ENCODE measurements at places on chromosomes 16 and 17.

GRCh38 chr17:41599680-41600079 is 12.9 kb downstream of the KRT16 start:
- DNase-seq: no peak

GRCh38 chr16:1548727-1549126 is 15.3 kb downstream of the TMEM204 start:
- no peak for DNase-seq

DNA sequence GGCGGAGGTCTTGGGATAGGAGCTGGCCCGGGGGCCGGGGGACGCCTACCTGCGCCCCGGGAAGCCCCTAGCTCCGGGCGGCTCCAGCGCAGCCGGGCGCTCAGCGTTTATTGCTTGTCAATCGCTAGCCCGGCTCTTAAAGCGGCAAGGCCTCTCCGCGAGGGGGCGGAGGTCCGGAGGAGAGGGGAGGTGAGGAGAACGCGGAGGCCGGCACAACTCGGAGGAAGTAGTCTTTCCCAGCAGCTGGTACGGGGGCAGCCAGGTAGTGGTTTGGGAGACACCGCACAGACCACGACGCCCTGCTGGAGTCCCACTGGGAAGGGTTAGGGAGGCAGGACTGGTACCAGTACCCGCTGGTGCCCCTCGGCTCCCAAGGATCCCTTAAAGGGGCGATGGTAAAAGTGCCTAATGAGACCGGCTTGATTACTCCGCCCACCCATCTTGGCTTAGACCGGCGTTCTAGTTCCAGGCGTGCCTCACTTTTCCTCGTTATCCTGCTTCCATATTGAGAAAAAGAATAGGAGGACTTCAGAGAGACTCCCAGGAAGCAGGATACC is at the start of gene MPP2:
Gene MPP2 (minus strand): TSS at position 112 of the 557 bp plus-strand sequence. CDS start 3,076 bp downstream, outside the sequence.
- peak; percentile 73 for DNase-seq

GRCh38 chr16:67703626-67704025 is 15.5 kb downstream of the GFOD2 start:
- DNase-seq: no peak

DNA sequence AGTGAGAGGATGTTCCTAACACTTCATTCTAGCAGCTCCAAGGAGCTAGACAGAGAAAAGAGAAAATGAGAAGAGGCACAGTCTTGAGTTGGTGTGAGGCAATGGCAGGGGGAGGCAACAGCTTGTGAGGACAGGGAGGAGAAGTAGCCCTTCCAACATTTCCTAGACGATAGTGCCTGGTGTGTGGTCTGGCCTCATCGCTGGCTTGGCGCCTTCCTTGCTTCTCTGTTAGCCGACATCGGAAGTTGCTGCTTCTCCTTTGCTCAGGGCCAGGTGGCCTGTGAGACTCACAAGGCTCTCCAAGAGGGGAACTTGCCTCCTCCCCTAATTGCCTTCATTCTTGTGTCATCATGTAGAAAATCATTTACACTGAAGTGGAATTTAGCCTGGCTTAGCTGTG is 208.7 kb downstream of the MAP2K4 start:
- DNase-seq: no peak

DNA sequence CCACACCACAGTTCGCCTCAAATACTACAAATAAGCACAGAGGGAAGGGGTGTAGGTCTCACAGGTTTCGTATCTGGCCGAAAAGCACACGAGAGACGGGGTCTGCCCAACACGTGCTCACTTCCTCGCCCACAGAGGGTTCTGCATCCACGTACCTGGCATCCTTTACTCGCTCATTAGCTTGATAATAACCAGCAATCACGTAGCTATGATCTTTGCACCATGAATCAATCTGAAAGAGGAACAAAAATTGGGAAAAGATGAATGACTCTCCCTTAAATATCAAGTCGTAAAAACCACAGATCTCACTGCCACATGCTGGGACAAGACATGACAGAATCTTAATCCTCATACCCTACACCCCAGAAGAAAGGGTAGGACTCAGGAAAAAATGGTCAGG is 10.5 kb downstream of the EMC8 start:
- no peak for DNase-seq

DNA sequence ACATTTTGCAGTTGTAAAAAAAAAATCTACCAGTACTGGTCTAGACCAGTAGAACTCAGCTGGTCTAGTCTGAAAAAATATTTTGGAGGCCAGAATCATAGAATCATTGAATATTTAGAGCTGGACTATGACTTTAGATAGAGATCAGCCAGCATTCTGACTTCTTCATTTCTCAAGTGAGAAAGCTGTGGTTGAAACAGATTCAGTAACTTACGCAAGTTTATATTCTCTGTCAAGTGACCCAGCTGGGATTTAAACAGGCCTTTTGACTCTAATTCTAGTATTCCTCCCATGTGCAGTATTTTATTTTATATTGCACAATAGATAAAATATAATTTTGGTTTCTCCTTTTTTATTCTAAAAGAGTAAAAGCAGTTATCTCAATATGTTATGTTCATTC is 4.9 kb downstream of the TNRC6A start:
- DNase-seq: no peak

- DNase-seq: no peak
These were observed 7.4 kb downstream of the ZACN start for GRCh38 chr17:76086384-76086783.

DNA sequence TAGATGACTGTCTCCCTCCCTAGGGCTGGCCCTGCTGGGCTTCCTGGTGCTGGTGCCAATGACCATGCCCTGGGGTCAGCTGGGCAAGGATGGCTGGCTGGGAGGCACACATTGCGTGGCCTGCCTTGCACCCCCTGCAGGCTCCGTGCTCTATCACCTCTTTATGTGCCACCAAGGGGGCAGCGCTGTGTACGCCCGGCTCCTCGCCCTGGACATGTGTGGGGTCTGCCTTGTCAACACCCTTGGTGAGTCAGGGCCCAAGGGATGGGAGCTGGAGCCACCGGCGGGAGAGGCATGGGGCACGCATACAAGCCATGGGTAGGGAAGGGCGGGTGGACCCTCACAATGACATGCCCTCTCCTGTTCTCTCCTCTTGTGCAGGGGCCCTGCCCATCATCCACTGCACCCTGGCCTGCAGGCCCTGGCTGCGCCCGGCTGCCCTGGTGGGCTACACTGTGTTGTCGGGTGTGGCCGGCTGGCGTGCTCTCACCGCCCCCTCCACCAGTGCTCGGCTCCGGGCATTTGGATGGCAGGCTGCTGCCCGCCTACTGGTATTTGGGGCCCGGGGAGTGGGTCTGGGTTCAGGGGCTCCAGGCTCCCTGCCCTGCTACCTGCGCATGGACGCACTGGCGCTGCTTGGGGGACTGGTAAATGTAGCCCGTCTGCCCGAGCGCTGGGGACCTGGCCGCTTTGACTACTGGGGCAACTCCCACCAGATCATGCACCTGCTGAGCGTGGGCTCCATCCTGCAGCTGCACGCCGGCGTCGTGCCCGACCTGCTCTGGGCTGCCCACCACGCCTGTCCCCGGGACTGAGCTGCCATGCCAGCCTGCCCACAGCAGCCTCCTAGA is 2.2 kb downstream of the PAQR4 start:
- DNase-seq: no peak

GRCh38 chr17:31787857-31788570 is 71.0 kb downstream of the COPRS start:
- DNase-seq: no peak

DNA sequence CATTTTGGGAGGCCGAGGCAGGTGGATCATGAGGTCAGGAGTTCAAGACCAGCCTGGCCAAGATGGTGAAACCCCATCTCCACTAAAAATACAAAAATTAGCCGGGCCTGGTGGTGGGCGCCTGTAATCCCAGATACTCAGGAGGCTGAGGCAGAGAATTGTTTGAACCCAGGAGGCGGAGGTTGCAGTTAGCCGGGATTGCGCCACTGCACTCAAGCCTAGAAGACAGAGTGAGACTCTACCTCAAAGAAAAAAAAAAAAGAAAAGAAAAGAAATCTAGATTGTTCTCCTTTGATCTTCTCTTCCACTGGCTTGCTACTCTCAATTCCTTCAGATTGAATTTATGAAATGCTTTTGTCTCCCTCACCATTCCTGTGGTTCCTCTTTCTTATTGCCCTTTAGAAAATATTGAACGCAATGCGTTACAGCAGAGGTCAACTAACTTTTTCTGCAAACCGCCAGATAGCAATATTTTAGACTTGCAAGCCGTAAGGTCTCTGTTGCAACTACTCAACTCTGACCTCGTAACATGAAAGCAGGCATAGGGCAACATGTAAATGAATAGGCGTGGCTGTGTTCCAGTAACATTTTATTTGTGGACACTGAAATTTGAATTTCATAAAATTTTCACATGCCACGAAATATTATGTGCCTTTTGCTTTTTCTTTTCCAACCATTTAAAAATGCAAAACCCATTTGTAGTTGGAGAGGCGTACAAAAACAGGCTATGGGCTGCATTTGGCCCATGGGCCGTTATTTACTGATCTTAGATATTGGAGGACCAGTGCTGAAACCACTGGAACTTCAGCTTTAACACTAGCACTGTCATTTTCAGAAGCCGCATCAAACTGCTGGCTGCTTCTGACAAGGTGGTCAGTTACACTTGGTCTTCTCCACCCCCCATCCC is 24.8 kb downstream of the PITPNC1 start:
- no peak for DNase-seq

DNA sequence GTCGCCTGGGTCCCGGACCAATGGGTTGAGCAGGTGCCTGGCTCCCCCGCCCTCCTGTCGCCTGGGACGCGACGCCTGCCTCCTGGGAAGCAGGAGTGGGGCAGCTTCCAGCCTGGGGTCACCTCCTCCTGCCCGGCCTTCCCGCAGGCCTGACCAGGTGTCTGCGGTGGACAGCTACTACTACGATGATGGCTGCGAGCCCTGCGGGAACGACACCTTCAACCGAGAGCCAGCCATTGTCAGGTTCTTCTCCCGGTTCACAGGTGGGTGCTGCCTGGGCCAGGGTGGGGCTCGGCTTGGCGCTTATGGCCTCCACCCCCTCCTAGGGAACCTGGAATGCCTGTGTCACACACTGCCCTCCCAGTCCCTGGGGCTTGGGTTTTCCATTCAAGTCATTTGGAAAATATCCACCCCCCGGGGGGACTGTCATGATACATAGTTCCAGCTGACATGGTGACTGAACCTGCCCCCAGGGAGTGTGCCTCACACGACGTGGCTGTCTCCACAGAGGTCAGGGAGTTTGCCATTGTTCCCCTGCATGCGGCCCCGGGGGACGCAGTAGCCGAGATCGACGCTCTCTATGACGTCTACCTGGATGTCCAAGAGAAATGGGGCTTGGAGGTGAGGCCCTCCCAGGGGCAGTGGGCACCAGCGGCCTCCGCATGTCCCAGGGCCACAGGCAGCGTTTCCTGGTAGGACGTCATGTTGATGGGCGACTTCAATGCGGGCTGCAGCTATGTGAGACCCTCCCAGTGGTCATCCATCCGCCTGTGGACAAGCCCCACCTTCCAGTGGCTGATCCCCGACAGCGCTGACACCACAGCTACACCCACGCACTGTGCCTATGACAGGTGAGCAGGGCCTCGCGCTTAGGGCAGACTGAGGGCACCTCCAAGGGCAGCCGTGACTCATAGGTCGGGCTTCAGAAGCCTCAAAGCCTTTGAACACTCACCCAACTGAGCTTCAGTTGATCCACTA is 2.3 kb downstream of the DNASE1 start:
- no peak for DNase-seq

DNA sequence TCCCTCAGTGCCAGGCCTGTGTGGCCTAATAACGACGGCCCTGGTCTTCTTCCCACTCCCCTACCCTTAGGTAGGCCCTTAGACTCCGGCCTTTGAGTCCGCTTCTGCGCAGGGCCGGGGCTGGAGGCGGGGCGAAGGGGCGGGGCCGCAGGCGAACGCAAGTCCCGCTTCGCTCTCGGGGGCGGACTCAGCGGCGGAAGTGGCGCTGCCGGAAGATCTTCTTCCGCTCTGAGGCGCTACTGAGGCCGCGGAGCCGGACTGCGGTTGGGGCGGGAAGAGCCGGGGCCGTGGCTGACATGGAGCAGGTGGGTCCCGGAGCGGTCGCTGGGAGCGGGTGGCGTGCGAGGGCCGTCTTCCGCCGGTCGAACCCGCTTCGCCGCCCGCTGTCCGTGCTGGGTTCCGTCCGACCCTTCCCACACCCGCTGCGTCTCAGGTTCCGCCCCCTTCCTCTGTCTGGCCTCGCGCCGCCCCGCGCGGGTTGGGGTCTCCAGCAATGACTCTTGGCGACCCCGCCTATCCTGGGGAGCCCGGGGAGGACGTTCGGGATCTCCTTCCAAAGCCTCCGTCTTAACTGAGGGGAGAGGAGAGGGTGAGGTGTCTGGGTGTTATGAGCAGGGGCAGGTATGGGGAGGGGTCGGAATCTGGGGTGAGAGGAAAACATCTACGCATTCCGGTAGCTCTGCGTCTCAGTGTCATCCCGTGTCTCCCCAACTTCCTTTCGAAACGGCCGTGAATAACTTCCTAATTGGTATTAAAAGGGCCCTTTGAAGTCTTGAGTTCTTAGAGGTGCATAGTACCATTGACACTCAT is at the start of gene STARD3:
Gene STARD3 (plus strand): TSS at position 218 of the 810 bp plus-strand sequence. CDS start 16,388 bp downstream, outside the sequence.
- peak; percentile 87 for DNase-seq

DNA sequence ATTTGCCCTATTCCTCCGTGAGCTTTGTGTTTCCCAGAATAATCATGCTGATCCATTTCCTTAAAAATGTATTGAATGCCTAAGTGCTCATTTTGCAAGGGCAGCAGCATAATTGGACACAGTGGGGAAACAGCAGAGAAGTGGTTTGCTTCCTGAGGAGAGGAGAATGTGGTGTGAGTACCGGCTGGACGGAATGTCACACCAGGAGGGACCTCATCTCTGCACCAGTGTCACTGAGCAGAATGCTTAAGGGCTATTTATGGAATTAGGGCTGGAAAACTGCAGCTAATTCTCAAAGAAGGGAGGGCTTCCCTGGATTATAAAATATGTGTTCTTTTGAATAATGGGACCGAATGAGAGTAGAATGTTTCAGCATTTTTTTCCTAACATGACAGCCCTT is 1100.6 kb upstream of the RBFOX1 start:
- no peak for DNase-seq
